ENCODE measurements at places on chromosomes 1 and 21.
A peak's percentile ranks its signal among the peaks of the same experiment; 100 is the strongest.

GRCh38 chr1:63024132-63024531 lies 240.2 kb downstream of the ATG4C start:
- DNase-seq = no peak

DNA sequence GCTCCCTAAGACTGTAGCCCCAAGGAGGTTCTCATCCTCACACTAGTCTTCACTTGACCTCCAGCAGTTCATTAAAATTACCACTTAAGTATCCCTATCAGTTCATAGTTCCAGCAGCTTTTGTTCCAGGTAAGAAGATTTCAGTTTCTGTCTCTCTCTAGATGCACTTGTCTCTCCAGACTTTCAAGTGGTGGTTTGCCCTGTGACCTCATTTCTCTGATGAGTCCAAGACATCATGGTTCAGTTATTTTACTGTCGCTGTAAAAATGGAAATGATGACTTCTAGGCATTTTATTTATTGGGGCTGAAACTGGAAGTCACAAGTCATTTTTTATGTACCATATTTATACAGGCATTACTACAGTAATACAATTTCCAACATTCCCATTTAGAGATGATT lies 17.9 kb upstream of the RGS18 start:
- no peak for DNase-seq

DNA sequence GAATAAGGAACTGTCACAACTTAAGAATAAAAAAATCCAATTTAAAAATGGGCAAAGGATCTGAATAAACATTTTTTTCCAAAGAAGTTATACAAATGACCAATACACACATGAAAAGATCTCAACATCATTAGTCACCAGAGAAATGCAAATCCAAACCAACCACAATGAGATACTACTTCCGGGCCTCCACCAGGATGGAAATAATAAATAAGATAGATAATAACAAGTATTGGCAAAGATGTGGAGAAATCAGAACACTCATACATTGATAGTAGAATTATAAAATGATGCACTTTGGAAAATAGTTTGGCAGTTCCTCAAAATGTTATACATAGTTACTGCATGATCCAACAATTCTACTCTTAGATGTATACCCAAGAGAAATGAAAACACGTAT lies 18.7 kb downstream of the ZSWIM5 start:
- no peak for DNase-seq

- no peak for DNase-seq
Measured at GRCh38 chr1:231628207-231628876, 1.8 kb downstream of the DISC1 start.

DNA sequence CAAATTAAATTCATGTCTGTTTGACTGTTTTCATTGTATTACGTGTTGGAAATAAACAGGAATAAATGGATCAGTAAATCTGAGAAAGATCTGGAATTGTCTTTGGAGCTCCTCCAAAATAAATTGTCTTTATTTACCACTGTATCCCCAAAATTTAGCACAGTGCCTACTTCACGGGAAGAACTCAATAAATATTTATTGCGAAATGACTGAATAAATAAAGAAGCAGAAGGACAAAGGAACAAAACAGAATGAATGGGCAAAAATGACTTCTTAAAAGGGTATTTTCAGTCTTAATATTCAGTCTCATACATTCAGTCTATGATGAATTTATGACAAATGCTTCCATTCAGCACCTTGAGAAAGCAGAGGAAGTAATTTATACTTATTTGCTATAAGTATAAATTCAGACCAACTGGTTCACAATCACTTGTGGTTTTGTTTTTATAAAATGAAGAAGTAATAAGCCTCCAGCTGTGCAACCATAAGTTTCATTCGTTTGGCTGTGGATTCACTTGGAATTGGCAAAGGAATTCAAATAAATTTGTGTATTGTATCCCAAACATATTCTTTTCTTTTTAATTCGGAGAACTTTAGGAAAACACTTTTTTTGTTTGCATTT lies 19.2 kb upstream of the PRKAA2 start:
- DNase-seq = no peak

- no peak for DNase-seq
Measured at GRCh38 chr1:241841691-241842090, 6.3 kb upstream of the EXO1 start.

- no peak for DNase-seq
Measured at GRCh38 chr1:67863637-67864036, 30.4 kb upstream of the GNG12 start.

GRCh38 chr1:75165264-75165663 lies 31.1 kb downstream of the LHX8 start:
- DNase-seq = no peak

DNA sequence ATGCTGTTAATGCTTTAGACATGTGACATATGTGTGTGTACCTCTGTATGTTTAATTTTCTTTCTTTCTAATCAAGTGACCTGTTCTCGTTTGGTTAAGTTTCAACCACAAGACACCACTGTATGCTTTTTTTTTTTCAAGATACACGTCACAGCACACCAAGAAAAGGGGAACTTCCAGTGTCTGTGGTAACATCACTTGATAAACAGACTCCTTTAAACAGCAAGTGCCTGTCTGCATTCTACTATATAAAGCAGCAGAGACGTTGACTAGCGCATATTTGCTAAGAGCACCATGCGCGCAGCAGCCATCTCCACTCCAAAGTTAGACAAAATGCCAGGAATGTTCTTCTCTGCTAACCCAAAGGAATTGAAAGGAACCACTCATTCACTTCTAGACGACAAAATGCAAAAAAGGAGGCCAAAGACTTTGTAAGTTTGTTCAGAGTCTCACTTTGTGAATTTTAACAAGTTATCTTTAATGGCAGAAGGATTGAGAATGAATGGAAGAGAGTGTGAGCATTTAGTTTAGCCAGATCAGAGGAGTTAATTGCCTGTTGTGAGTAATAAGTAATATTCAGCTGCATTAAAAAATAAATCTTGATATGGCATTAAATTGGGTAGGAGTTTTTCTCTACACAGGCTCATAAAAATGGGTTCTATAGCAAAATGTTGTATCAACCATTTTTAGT lies at the start of gene RGS1:
Gene RGS1 (plus strand): TSS at position 275 of the 691 bp plus-strand sequence. CDS start 20 bp downstream, at position 295.
- DNase-seq = peak; percentile 22

GRCh38 chr1:159778266-159778665 lies 2.5 kb upstream of the DUSP23 start:
- DNase-seq = no peak

DNA sequence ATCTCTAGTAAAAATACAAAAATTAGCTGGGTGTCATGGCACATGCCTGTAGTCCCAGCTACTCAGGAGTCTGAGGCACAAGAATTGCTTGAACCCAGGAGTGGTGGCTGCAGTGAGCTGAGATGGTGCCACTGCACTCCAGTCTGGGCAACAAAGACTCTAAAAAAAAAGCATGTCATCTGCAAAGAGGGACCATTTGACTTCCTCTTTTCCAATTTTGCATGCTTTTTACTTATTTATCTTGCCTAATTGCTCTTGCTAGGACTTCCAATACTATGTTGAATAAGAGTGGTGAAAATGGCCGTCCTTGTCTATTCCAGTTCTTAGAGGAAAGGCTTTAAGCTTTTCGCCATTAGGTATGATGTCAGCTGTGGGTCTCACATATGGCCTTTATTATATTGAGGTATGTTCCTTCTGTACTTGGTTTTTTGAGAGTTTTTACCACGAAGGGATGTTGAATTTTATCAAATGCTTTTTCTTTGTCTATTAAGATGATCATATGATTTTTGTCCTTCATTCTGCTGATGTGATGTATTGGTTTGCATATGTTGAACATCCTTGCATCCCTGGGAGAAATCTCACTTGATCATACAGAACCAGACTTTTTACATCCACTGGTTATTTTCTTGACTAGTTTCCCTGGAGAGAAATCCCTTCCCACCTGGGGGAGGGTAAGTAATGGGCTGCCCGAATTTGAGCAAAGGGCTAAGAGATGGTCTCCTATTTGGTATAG lies 17.0 kb upstream of the RAP1GAP start:
- DNase-seq = no peak

DNA sequence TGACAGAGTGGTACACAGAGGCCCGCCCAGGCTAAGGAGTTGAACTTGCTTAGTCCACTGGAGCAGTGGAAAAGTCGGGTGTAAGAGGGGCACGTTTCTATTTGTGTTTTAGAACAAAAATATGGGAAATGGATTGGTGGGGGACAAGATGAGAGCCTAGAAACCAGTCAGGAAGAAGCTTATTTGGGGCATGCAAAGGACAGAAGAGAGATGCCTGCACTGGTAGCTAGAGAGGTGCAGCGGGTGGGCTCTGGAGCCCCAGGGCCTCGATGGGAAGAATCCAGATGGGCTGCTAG lies 1.2 kb upstream of the LIN9 start:
- no peak for DNase-seq

DNA sequence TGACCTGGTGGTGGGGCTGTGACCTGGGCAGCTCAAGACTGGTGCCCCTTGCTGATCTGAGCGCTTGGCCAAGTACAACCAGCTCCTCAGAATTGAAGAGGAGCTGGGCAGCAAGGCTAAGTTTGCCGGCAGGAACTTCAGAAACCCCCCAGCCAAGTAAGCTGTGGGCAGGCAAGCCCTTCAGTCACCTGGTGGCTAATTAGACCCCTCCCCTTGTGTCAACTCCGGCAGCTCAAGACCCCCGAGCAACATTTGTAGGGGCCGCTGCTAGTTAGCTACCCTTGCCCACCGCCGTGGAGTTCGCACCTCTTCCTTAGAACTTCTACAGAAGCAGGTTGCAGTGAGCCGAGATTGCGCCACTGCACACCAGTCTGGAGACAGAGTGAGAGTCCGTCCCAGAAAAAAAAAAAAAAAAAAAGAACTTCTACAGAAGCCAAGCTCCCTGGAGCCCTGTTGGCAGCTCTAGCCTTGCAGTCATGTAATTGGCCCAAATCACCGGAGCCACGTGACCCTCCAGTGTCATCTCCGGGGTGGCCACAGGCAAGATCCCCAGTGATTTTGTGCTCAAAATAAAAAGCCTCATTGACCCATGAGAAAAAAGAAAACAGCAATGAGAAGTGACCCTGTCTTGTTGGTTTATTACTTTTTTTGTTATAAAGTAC lies 39.3 kb upstream of the LGALS8 start:
- DNase-seq = no peak

DNA sequence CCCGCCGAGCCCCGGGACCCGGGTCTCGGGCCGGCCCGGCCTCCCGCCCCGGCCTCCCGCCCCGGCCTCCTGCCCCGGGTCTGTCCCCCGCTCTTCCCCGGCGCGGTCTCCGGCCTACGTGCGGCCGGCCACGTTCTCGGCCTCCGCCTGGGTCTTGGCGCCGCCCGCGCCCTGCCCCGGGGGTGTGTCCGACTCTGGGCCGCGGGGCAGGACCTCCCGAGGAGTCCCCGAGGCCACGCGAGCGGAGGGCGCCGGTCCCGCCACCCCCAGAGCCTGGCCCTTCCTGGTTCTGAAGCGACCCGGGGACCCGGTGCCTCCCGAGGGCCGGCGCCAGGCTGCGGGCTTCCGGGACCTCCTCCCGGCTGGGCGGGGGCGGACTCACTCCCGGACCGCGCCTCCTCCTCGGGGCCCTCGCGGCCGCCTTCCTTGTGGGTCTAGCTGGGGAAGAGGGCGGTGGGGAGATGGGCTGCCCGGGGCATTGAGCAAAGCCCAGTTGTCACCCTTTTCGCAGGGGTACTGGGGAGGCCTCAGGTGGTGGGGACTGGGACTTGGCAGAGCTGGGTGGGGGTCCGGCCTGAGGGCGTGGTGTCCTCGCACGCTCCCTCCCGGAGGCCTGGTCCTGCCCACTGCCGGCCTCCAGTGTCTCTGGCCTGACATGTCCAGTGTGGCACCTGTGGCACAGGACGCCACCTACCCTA lies 558 bp downstream of the PFKL start:
- peak; percentile 52 for DNase-seq

DNA sequence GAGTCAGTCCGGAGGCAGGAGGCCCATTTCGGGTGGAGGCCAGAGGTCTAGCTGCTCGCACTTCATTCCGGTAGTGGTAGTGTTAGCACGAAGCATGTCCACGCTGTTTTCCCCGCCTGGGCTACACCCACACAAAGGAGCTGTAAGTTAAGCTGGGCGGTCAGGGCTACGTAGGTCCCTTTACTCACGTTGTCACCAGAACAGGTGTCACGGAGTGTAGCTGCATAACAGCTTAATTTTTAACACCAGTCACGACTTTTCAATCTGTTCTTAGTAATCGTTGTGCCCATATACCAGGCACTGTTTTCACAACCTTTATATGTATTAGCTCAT lies 15.6 kb downstream of the HLX start:
- DNase-seq = no peak

DNA sequence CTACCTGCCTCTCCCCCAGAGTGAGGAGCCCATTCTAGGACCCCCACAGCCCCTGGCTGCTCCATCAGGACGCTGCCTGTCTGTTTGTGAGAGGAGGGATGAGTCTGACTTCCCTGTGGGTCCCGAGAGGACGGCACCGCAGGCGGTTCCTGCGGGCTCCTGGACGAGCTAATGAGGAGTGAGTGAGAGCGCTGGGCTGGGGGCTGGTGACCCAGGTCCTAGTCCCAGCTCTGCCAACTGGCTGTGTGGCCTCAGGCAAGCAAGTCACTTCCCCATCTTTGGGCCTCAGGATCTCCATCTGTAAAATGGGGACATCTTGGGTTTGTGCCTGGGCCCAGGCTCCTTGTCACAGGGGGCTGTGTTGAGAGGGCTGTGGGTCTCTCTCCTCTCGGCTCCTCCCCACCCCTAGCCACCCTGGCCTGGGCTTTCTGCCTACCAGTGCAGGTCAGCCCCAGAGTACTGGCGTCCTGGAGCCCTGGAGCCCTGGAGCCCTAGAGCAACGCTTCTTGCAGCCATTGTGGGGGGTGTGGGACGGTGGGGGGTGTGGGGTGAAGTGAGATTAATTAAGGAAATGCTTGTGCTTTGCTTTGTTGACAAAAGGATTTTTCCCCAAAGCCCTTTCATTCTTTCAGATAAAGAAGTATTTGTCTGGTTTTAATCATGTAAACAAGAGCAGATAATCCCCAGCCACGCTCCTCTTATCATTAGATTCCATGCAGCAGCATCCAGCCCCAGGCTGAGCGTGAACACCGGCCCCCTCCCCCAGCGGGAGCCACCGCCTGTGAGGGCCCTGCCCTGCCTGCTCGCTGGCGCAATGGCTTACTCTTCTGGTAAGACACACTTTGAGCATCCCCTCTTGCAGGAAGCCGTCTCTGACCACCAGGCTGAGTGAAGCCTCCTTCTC lies 26.8 kb downstream of the SLC1A7 start:
- no peak for DNase-seq

GRCh38 chr1:38076038-38076437 lies 29.4 kb upstream of the POU3F1 start:
- DNase-seq = no peak

GRCh38 chr1:1853593-1854257 lies 37.2 kb downstream of the GNB1 start:
- no peak for DNase-seq

DNA sequence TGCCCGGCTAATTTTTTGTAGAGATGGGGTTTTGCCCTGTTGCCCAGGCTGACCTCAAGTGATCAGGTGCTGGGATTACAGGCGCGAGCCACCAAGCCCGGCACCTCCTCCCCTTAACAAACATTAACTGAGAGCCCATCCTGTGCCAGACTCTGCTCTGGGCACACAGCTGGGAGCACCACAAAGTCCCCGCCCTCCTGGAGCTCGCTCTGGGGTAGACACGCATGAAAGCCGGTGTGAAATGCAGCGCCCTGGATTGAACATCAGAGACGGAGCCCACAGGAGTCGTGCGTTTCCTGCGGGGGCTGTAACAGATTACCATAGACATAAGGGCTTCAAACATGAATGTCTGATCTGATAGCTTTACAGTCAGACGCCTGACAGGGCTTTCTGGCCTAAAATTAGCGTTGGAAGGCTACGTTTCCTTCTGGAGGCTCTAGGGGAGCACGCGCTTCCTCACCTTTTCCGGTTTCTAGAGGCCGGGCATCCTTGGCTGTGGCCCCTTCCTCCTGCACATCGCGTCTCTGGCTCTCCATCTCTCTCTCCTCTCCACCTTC lies 14.3 kb downstream of the SLC27A3 start:
- no peak for DNase-seq

- no peak for DNase-seq
Measured at GRCh38 chr21:33444499-33444898, 35.3 kb downstream of the TMEM50B start.

Data from T-helper 1 cell (primary cell).